ENCODE measurements at places on chromosomes 4 and X.

DNA sequence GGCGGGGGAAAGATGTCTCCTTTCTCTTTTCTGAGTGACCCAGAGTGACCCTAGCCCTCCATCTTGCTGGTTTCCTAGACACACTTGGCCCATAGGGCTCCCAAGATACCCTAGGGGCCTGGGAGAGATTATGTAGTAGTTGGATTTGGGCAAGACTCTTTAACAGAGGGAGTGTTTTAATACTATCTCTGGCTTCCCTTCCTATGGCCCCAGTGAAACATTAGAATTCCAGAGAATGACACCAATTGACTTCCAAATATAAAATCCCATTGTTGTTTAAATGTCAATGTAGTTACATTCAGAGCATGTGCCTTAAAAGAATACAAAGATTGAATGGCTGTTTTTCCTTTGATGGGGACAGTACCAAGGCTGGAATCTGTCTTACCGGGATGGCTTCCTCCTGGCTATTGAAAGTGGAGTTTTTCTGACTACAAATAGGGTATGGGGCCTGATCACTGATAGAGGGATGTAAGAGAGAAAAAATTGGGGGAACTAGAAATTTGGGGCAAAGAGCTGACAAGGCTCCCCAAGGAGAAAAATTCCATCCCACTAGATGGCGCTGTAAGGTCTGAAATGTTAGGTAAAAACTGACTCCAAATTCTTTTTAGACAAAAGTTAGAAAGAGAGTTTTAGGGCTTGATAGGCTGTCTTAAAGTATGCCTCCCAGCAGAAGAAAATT, 10.7 kb downstream of the TENT5D start:
- H3K27me3 ChIP-seq, result no peaks in the 10 kb centered on the region
- no peak for DNase-seq
- no peaks in the 10 kb centered on the region for H3K4me1 ChIP-seq

DNA sequence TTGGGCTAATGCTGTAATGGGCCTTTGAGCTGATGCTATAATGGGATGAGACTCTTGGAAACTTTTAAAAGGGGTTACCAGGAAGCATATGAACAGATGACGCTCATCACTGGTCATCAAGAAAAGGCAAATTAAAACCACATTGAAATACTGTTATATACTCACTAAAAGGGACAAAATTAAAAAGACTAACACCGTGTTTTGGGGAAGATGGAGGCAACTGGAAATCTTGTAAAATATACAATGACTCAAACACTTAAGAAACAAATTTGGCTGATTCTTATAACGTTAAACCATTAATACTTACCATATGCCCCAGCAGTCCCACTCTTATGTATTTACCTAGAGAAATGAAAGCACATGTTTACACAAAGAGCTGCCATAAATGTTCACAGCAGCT, 207.2 kb upstream of the GPRIN3 start:
- DNase-seq, result no peak
- H3K27me3 ChIP-seq, result no peaks in the 10 kb centered on the region
- H3K27ac ChIP-seq, result no peak overlapping the region
- no peaks in the 10 kb centered on the region for H3K4me1 ChIP-seq

DNA sequence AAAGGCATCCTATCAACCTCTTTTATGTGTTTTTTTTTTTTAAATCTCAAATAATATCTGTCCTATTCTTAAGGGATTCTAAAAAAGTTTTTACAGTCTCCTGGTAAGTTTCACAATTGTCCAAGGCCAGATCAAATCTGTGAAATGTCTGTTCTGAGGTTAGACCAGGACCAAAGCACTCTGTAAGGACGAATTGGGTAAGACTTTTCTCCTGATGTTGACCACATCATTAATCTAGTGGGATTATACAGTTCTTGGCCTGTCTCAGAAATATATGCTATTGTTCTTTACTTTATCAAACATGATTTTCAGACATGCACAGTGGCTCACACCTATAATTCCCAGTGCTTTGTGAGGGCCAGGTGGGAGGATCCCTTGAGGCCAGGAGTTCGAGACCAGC, 45.8 kb upstream of the TMEM131L start:
- no peaks in the 10 kb centered on the region for H3K4me1 ChIP-seq
- no peak overlapping the region for H3K27ac ChIP-seq
- no peak for DNase-seq
- no peak overlapping the region for H3K4me3 ChIP-seq
- no peaks in the 10 kb centered on the region for H3K36me3 ChIP-seq
- no peaks in the 10 kb centered on the region for H3K27me3 ChIP-seq

DNA sequence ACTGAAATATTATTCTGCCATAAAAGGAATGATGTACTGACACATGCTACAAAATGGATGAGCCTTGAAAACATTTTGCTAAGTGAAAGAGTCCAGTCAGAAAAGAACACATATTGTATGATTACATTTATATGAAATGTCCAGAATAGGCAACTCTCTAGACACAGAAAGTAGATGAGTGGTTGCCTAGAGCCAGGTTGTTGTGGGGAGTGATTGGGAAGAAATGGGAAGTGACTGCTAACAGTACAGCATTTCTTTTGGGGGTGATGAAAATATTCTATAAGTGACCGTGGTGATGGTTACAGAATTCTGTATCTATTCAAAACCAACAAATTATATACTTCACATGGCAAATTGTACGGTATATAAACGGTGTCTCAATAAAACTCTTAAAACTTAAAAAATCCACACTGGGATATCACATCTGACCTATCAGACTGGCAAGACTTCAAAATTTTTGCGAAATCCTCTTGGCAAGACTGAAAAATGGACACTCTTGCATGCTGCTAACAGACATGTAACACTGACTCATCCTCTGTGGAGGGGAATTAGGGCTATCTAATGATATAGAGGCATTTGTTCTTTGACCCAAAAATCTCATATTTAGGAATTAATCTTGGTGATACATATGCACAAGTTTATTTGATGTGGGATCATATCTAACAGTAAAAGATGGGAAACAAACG, 71.8 kb downstream of the FAM13A start:
- H3K4me1 ChIP-seq, result no peaks in the 10 kb centered on the region
- no peaks in the 10 kb centered on the region for H3K36me3 ChIP-seq

- no peaks in the 10 kb centered on the region for H3K27me3 ChIP-seq
- H3K4me1 ChIP-seq, result no peaks in the 10 kb centered on the region
- H3K4me3 ChIP-seq, result no peak overlapping the region
- H3K27ac ChIP-seq, result no peak overlapping the region
These were observed 114.3 kb downstream of the AMELX start for GRCh38 chrX:11407331-11408108.
